Kidney (tissue), 22 donors: ENCODE measurements at places on chromosomes 3 and 15.

GRCh38 chr15:84685304-84685703, 27.3 kb upstream of the NMB start:
- DNase-seq: no peak

GRCh38 chr3:54538346-54538745, 389.5 kb downstream of the LRTM1 start:
- DNase-seq: no peak

DNA sequence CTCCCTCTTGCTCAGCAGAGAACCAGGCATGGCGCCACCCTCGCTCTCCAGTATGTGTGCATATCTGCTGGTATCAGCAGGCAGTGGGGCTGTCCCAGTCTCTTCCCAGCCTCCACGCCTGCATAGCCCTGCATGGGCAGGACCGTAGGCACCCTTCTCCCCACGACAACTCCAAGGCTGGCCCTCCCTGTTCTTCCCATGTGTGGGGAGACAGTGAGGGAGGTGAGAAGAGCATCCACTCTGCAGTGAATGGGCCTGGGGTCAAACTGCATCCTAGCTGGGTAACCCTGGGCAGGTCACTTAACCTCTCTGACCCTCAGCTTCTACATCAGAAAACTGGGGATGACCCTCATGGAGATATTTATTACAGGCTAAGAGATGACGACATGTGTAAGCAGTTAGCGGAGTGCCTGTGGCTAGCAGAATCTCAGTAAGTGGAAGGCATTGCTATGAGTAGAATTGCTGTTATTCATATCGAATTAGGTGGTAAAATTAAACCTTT, 13.3 kb upstream of the SSUH2 start:
- peak; percentile 51 for DNase-seq

DNA sequence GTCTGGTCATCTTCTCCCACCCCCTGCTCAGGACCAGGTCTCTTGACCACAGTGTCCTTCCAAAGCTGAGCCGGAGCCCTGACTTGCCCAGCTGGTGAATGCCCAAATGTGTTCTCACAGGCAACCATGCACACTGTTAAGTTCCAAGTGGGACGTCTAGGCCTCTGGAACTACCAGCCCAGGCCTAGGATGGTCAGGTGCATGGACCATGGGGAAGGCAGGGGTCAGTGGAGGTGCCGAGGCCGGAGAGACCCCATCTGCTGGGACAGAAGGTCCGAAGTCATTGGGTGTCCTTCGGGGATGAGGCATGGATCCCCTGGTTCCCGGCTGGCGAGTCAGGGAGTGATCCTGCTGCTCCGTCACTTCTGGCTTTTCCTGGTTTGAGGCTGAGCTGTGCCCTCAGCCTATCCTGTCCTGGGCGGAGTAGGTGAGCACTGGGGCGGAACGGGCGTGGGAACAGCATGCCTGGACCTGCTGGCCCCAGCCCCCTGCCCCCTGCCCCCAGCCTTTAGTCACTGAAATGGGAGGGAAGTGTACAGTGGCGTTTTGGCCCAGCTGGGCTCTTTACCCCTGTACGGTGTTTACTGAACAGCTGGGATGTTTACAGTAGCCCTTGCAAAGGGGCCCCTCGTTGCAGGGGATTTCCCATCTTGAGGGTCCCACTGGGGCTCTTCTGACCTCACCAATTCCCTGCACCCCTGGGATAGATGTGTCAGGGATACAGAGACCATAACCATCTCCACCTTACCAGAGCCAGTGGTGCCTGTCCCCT, 12.1 kb downstream of the SEMA3F start:
- peak; percentile 91 for DNase-seq
